Fibroblast of skin of right biceps (primary cell): ENCODE measurements at places on chromosomes 5 and 9.

DNA sequence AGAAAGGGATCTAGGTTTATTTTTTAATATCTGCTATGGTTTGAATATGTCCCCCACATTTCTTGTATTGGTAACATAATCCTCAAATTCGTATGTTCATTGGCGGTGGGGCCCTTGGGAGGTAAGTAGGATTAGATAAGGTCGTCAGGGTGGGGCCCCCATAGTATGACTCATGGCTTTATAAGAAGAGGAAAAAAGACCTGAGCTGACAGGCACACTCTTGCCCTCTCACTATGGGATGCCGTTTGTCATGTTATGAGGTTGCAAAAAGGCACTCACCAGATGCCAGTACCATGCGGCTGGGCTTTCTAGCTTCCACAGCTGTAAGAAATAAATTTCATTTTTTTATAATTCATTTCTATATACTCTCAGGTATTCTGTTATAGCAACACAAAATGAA lies 67.3 kb upstream of the SGCD start:
- DNase-seq = no peak

GRCh38 chr5:107704681-107705401 lies 34.1 kb upstream of the EFNA5 start:
- peak; percentile 7 for DNase-seq

DNA sequence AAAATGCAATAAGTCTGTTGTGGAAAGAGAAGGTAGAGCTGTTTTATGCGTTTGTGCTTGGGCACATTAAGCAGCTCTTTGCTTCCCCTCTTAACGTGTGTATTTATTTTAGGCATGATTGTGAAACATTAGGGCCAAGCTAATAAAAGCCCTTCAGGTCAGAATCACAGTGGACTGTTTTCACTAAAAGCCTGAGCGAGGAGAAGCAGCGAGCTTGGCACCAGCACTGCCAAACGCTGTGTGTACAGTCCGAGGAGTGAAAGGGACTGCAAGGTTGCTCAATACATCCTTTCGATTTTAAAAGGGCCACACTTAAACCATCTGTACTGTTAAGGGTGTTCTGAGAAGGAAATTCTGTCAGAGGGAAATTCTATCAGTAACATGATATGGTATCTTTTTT lies 107.2 kb upstream of the CKMT2 start:
- no peak for DNase-seq

DNA sequence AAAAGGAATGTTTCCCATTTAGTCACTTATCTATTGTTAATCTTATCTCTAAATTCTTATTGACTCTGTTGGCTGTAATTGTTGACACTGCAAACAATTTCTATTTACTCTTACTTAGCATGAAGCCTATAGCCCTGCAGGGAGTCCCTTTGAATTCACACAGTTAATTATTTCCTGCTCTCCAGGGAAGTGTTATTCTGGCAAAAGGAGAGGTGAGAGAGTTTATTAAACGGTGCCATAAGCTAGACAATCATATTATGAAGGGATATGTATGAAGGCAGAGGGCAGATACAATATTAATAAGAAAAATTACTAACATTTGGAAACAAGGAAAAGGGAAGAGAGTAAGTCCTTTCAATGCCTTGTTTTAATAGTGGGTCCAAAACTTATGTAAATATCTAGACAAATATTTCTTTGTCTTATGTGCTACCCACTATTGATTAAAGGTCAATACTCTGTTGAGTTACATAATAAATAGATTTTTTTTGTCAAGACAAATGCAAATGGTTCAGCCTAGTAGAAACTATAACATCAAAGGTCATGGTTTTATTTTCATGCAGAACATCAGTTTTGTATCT lies 107.1 kb downstream of the CDH18 start:
- DNase-seq = no peak

GRCh38 chr5:178291161-178291561 lies 58.6 kb upstream of the PHYKPL start:
- no peak for DNase-seq

- no peak for DNase-seq
Observed at GRCh38 chr5:132474881-132475496, 15.6 kb downstream of the IRF1 start.

DNA sequence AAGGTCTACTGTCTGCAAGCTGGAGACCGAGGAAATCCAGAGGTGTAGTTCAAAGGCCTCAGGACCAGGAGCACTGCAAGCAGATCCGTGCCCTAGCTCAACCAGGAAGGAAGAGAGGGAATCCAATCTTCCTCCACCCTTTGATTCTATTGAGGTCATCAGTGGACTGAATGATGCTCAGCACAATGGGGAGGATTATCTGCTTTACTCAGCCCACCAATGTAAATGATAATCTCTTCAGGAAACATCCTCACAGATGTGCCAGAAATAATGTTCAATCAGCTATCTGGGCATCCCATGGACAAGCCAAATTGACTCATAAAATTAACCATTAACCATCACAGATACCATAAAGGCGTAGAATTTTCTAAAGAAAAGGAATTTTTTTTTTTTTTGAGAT lies 92.0 kb downstream of the BASP1 start:
- no peak for DNase-seq

DNA sequence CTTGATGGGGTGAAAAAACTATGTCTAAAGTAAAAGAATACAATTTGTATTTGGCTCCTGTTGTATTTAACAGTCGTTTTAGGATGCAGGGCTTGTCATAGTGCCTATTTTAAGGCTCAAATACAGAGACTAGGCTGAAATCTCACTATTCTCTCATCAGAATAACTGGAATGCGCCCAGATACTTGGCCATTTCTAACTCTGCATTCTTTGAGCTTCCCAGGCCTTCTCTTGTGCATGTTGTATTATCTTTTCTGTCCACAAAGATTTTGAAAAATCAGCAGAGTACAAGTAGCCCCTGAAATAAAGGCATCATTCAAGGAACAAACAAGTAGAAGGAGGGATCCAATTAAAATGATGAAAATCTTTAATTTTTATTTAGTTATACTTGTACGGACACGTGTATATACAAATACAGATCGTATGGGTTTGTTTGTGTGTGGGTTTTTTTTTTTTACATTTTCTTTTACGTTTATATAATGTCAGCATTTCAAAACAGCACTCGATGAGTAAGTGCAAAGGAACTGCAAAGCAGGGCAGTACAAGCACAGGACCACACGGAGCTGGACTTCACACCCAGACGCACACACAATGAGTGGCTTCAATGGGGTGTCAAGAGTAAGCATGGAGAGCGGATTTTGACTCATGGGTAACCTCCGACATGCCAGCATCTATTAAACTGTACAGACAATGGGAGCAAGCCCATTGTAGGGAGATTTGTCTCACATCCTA lies 294.0 kb downstream of the EFNA5 start:
- peak; percentile 29 for DNase-seq

- no peak for DNase-seq
Observed at GRCh38 chr5:20370061-20370460, 382.1 kb upstream of the CDH18 start.

DNA sequence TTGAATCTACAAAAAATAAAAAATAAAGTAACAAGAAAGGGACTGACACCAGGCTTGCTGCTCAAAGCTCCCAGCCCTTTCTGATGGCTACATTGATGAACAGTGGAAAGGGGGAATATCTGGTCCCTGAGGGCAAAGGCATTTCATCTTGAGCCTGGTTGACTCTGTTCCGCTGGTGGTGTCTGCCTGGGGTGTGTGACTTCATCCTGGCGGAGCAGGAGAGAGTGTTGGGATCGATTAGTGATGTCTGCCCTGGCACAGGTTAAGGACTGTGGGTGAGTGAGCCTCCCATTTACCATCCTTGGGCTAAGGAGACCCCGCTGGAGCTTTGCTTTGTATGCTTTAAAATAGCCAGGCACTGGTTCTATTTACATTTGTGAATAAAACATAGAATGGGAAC lies 56.9 kb upstream of the ASS1 start:
- DNase-seq = no peak

GRCh38 chr5:149519601-149520000 lies 31.6 kb downstream of the CSNK1A1 start:
- no peak for DNase-seq

DNA sequence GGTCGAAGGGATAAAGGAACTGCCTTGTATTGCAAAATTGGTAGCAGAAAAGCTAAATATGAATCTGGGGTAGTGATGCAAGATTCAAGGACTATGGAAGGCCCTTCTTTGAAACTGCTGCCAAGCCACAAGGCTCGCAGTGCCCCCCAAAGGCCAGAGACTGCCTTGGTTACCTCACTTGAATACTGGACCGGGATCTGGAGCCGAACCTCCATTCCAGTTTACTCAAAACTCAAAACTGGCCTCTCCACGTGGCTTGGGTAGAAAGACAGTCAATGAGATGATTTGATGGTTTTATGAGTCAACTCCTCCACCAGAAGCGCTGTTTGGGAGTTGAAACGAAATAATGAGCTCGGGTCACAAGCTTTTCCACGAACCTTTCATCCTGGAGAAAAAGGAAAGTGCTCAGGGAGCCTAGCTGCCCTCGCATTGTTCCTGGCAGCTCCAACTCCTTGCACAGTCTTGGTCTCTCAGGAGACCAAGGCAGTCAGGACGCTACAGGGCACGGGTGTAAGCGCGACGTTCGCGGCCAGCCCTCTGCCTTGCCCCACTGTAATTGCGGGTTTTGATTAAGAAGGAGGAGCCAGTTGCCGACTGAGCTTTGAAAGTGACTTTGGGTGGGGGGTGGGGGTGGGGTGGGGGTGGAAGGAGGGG lies 2.8 kb downstream of the ST8SIA4 start:
- peak; percentile 33 for DNase-seq

DNA sequence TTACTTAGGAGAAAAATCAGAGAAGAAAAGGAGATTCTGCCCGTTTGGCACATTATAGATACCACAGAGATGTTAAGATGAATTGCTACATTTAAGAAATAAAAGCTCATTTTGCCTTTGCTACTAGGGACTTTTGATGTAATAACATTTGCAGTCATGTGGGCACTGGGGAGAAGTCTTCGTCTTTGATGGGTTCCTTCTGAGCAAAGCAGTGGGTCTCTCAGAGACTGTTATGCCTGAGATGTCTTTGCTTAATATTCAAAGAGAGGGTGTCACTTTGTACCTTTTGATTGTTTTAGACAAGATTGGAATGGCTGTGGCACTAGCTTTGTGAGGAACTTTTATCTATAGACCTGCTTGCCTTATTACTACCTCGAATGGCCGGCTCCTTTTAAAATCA lies 25.0 kb downstream of the SLC25A25 start:
- no peak for DNase-seq

DNA sequence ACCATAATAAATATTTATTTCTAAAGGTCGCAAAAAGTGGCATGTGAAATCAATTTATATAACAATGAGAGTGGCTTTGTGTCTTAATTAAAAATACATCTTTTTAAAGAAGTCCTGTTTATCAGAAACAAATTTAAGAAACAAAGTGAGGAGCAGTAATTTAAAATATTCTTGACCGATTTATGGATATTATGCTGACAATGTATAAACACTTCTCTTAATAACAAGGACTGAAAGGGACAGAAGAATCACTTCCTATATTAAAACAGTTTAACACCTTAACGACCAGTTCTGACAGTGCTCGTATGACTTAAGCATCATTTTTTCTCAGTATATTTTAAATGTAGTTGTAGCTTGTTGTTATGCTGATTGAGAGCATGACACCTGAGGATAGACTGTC lies 149.1 kb downstream of the GABRB2 start:
- DNase-seq = no peak

GRCh38 chr5:171615705-171616640 lies 169.6 kb upstream of the SMIM23 start:
- DNase-seq = no peak

DNA sequence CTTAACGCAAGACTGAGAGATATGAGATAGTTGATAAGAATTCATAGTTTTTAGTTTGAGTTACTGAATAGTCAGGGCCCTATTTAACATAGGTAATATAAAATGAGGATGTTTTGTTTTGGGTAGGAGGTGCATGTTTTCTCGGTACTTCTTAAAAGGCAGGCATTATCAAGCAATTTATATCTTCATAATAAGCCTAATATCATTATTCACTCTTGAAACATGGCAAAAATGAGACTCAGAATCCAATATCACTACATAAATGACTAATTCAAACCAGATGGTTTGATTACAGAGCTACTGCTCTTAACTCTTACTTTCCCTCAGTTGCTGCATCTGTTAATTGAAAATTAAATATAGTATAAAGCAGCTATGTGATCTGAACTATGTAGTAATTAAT lies 2038.7 kb downstream of the EFNA5 start:
- no peak for DNase-seq

- DNase-seq = no peak
Observed at GRCh38 chr9:108956631-108957026, 22.4 kb downstream of the ABITRAM start.

- no peak for DNase-seq
Observed at GRCh38 chr5:179759581-179760551, 27.2 kb downstream of the MAML1 start.

GRCh38 chr9:137191691-137192447 lies 3.4 kb downstream of the SSNA1 start:
- no peak for DNase-seq
